ENCODE measurements at places on chromosomes 2 and 18. TPM values are rescaled to one million over a fixed set of nuclear protein-coding genes. Genes with fewer than 3 reads are reported as not detected.

GRCh38 chr18:10122988-10123950 is 209.5 kb downstream of the VAPA start:
- peak overlapping the region; percentile 71 for H3K27ac ChIP-seq
- peaks cover 20% of the 10 kb centered on the region for H3K4me1 ChIP-seq
- H3K36me3 ChIP-seq: no peaks in the 10 kb centered on the region
- H3K27me3 ChIP-seq: no peaks in the 10 kb centered on the region
- no peak overlapping the region for H3K4me3 ChIP-seq

DNA sequence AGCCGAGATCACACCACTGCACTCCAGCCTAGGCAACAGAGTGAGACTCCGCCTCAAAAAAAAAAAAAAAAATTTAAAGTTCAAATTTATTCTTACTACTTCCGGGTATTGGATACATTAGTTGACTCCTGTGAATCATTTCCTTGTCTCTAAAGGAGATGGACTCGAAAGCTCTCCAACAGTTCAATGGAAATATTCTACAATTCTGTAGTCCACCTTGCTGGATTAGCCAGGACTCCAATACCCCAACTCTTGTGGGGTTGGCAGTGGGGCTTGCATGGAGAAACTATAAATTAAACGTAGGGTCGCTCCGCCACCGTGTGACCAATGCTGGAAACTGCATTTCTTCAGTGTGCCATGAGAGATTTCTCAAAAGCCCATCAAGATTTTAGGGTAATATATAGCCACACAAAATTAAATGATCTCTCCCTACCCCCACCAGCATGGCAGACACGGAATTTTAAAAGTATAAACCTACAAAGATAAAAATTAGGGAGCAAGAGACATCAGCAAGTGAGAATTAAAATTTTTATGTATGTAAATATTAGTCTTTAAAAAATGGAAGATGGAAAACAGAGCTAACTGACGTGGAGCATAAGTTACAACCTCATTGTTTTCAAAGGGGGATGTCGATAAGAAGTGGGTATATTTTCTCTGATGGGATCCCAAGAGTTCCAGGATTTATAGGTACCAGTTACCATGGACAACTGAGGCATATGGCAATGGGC is 27.8 kb upstream of the GAREM2 start:
- no peak overlapping the region for H3K27ac ChIP-seq
- H3K27me3 ChIP-seq: no peaks in the 10 kb centered on the region
- peak; percentile 73 for DNase-seq
- H3K36me3 ChIP-seq: no peaks in the 10 kb centered on the region
- H3K4me3 ChIP-seq: no peak overlapping the region

GRCh38 chr18:31497836-31498573 is at the start of gene DSG2:
Gene DSG2, plus strand, starts transcription at chr18:31498177. Its CDS starts 75 bp downstream, at chr18:31498252.
- no peaks in the 10 kb centered on the region for H3K27me3 ChIP-seq
- H3K36me3 ChIP-seq: no peaks in the 10 kb centered on the region
- H3K4me3 ChIP-seq: peak within 1 kb of the TSS; percentile 55
- DNase-seq: peak; percentile 91

The CPS1 gene
- 587 TPM for total RNA-seq

DNA sequence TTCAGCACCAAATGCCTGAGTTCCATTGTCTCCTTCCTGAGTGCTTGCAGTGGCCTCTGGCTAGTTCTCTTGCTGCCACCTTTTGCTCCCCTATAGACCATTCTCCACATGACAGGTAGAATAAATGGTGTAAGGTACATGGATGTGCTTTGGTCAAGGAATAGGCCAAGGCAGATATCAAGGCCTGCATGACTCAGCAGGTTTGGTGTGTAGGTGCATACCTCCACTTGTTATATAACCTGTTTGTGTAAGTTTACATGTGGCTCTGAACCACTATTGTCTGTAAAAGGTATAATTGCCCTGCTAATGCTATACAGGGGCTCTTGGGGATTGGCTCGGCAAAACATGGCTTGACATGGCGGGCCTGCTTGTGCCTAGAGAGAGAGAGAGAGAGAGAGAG is 143.5 kb downstream of the KLHL14 start:
- no peak overlapping the region for H3K4me3 ChIP-seq
- no peak overlapping the region for H3K27ac ChIP-seq
- no peaks in the 10 kb centered on the region for H3K27me3 ChIP-seq
- no peaks in the 10 kb centered on the region for H3K4me1 ChIP-seq
- H3K36me3 ChIP-seq: no peaks in the 10 kb centered on the region

- H3K36me3 ChIP-seq: no peaks in the 10 kb centered on the region
- H3K27ac ChIP-seq: no peak overlapping the region
- no peak overlapping the region for H3K4me3 ChIP-seq
- no peak for DNase-seq
Observed at GRCh38 chr18:9901377-9901776, 12.4 kb upstream of the VAPA start.

GRCh38 chr2:57776916-57777315 is 269.7 kb upstream of the VRK2 start:
- H3K27ac ChIP-seq: no peak overlapping the region
- H3K36me3 ChIP-seq: no peaks in the 10 kb centered on the region
- H3K4me1 ChIP-seq: no peaks in the 10 kb centered on the region
- DNase-seq: no peak

The CNTNAP5 gene
- total RNA-seq: not detected

DNA sequence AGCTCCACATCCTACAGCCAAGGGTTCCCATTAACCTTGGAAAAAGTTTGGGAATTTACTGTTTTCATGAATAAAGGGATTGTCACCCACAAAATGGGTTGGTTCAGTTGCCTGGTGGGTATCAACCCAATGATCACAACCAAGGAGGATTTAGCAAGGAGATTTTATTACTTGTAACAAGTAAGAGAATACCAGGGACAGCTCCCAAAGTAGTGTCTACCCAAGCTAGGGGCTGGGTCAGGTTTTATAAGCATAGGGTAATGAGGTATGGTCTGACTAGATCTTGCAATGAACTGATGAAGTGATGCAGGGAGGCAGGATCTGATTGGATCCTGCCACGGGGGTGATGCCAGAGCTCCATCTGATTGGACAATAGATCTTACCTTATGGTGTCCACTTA is 681.8 kb downstream of the SLC4A3 start:
- H3K27ac ChIP-seq: no peak overlapping the region
- no peak overlapping the region for H3K4me3 ChIP-seq

DNA sequence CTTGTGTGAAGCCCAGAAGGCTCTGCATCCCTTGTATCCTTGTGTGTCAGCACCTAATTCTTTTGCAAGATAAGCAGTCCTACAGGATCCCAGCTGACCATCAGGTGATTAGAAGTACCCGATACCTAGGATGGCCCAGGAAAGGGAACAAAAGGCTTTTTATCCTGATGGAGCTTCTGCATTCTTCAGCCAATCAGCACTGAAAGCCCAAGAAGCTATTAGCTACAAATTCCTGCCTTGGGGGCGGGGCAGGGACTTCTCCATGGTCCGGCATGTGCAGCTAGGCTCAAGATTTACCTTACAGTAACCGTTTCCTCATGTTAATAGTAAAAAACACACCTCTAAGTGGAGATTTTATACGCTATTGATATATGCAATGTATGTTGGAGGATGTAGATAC is 264.6 kb upstream of the THUMPD2 start:
- H3K27ac ChIP-seq: no peak overlapping the region
- H3K36me3 ChIP-seq: no peaks in the 10 kb centered on the region
- no peak overlapping the region for H3K4me3 ChIP-seq
- DNase-seq: no peak

DNA sequence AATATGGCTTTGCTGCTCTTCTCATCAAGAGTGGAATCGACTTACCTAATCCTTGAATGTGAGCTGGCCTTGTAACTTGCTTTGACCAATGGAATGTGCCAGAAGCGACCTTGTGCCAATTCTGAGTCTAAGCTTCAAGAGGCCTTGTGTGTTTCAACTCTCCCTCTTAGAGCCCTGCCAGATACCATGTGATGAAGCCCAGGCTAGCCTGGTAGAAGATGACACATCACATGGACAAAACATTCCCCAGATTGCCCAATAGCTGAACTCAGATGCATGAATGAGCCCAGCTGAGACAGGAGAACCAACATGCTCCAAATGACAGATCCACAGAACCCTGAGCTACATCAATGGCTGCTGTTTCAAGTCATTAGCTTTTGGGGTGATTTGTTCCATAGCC is 4.2 kb upstream of the KLHL14 start:
- no peak overlapping the region for H3K4me3 ChIP-seq
- no peaks in the 10 kb centered on the region for H3K4me1 ChIP-seq
- H3K36me3 ChIP-seq: no peaks in the 10 kb centered on the region
- peaks cover 34% of the 10 kb centered on the region for H3K27me3 ChIP-seq
- no peak overlapping the region for H3K27ac ChIP-seq
- DNase-seq: peak; percentile 32

The TMEM163 gene
- total RNA-seq: 1.1 TPM

DNA sequence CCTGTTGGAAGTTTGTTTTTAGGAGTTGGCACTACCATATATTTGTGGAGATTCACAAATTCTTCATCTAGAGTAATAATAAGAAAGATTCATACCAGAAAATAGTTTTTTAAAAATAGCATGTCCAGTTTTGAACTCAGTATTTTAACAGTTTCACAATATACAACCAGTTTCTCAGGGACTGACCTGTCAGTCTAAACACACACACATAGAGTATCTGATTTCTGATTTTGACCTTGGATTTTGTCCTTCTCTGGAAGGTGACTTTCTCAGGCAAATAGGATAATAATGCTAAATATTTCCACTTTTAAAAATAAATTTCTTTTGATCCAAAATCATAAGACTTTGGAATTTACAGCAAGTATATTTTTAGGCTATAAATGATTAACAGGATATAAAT is 32.0 kb downstream of the MFSD6 start:
- no peak for DNase-seq
- H3K4me1 ChIP-seq: no peaks in the 10 kb centered on the region
- no peak overlapping the region for H3K27ac ChIP-seq
- no peaks in the 10 kb centered on the region for H3K36me3 ChIP-seq

- H3K4me3 ChIP-seq: no peak overlapping the region
- no peaks in the 10 kb centered on the region for H3K27me3 ChIP-seq
- no peak overlapping the region for H3K27ac ChIP-seq
- no peak for DNase-seq
Observed at GRCh38 chr2:146496248-146496647, 1348.6 kb upstream of the ACVR2A start.

All from hepatocyte (in vitro differentiated cells).